ENCODE measurements at places on chromosomes 13 and 19.

GRCh38 chr19:11504502-11505031 is 1.1 kb downstream of the ZNF653 start:
- no peak for DNase-seq

DNA sequence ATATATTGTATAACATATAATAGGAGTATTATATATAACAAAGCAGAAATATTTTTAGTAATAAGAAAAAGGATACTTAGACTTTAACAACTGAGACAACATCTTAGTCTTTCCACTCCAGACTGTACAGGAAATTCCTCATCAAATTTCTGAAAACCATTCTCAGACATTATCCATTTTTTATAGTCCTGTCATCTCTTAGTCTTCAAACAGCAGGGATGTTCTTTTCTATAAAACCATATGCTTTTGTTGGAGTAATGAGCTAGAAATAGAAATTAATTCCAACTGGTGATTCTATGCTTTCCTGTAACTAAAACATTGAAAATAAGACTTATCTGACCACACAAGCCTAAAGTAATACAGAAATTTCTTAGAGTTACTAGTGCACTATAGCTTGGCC is 82.2 kb upstream of the CSNK1A1L start:
- DNase-seq, result no peak

DNA sequence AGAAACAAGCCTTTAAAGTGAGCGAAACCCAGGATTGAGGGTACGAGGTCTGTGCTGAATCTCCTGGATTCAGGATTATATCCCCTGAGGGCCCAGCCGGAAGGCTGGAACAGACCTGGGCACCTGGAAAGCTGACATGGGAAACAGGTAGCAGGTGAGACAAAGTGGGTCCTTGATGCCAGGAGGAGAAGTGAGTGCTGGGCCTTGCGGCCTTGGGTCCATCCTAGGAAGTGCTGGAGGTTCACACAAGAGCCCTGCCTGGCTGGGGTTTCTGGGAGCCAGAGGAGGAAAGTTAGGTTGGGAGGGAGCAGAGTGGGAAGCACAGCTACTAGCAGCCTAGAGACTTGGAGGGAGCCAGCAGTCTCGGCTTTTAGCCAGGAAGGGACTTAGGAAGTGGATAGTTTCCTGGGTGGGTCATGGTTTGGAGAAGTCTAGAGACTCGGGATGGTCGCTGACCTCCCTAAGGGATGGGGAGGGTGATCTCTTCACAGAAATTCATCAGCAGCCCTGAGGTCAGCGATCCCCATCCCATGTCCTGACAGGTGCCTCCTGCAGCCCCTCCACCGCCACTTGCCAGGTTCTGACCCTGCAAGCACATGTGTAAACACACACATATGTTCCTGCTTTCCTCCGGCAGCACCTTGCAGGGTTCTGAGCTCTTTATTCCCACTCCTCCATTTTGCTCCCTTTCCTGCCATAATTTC is 29.4 kb upstream of the ZNF492 start:
- DNase-seq, result no peak

DNA sequence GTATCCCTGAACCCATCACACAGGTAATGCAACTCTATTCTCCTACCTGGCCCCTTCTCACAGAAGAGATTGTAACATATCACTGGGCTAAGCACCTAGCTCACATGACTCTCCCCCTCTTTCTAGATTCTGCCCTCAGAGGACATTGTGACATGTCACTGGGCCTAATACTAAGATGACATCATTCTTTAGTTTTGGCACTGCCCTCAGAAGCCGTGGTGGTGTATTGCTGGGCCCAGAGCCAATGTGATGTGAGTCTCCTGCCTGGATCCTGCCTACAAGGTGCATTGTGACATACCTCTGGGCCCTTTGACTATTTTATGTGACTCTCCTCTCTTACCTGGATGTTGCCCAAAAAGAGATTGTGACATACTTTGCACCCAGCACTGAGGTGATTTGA is 21.4 kb upstream of the ZNF730 start:
- no peak for DNase-seq

DNA sequence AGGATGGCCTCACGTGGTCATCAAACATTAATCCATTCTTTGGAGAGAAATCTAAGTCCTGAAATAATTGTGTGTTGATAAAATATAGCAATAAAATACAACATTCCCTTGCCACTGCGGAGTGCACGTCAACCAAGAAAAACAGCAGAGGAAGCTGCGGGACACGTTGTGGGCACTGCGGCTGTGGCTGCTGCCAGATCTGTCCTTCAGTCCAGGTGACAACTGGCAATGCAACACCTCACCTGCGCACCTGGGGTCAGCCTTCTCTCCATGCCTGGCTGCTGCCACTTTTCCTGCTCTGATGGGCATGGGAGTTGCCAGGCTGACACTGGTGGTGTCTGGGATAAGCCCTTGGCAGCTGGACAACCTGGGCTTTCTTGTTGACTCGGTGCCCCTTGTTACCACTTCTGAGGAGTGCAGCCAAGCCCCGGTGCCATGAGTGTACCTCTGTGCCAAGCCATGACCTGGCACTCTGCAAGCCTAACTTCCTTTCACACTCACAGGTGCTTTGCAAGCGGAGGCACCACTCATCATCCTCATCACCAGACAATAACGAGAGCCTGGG is 251.6 kb upstream of the TSHZ3 start:
- no peak for DNase-seq

- peak; percentile 34 for DNase-seq
Observed at GRCh38 chr19:11324079-11324661, 15.3 kb downstream of the RAB3D start.

Data from forelimb muscle (tissue), 1 donor.